ENCODE measurements at places on chromosomes 7 and 10.
A peak's percentile ranks its signal among the peaks of the same experiment; 100 is the strongest.

DNA sequence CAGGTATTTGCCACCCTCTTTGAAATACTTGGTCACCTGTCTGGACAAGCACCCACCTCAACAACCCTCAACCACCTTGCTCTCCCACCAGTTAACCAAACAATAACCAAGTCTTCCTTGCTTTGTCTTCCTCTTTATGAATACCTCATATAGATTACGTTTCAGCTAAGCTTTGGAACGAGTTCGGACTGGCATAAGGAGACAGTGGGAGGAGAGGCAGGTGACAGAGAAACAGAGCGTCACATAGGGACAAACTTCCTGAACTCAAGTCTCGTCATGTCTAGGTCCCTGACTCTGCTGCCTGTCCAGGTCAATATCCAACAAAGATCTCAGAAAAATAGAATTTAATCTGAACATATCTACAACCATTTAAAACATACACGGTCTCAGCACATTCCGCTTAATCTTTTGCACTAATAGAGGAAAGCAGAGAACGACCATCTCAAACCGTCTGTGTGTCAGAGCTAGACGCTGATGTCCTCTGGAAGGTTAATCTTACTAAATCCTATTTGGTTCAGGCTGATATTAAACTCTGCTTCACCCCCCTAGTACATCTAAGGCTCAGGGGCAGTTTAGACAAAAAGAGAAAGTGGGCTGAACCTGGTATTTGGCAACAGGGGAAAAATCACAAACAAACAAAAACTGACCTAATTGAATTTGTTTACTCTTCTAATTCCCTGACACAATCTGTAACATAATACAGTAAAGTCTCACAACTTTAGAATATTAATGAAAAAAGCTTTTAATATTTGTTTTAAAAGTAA, 26.4 kb upstream of the SVOPL start:
- no peaks in the 10 kb centered on the region for H3K36me3 ChIP-seq
- DNase-seq, result no peak
- no peak overlapping the region for H3K27ac ChIP-seq
- H3K27me3 ChIP-seq, result no peaks in the 10 kb centered on the region

DNA sequence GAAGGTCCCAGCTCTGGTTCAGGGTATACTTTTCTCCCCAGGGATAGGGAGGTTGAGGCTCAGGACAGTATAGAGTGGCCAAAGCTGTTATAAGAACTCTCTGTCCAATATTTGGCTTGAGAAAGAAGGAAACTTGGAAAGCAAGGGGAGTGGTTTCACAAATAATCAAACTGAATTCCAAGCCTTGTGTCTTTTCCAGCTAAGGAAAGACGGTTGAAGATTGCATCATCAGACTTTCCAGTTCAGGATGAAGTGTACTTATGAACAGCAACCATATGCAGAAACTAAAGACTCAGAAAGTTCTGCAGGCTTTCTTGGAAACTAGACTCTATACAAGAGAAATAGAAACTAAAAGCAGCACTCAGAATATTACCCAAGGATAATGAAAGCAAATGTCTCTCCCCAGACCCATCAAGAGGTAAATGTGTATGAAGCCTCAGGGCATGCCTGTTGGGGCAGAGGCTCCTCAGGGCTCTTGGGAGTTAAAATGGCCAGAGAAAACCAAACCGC, 46.4 kb downstream of the RAMP3 start:
- H3K27ac ChIP-seq, result peak overlapping the region; percentile 79
- peaks cover 35% of the 10 kb centered on the region for H3K4me1 ChIP-seq
- peak overlapping the region; percentile 10 for H3K4me3 ChIP-seq

- H3K4me3 ChIP-seq, result no peak overlapping the region
- no peak overlapping the region for H3K27ac ChIP-seq
- DNase-seq, result no peak
These were observed 83.5 kb downstream of the PRR15 start for GRCh38 chr7:29647020-29647654.

DNA sequence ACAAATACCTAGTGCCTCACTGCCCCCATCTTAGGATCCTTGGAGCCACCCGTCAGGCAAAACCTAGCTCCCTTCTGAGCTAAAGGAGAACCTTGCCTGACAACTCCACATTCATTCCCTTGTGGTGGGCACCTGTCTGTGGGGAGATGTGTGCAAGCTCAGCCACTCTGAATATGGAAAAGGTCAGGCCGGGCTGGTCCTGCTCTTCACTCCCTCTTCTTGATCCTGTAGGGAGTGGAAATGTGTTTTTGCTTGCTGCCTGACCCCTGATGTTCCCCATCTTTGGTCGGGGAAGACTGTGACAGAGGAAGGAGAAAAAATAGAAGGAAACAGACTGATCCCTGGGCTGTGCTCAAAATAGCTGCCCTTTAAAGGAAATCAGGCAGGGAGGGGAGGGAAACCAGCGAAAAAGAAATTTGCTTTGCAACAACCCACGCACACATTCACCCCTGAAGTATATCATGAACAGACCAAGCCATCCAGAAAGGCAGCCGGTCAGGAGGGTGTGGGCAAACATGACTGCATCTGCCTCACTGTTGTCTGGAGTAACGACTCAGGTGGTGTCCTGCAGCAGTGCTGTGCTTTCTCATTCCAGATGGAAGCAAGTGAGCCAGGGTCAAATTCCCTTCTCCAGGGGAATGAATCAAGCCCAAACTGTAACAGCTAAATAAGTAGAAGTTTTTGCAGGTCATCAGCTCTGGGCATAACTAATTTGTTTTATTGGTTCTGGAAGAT, 74.0 kb downstream of the SCRN1 start:
- peaks cover 2% of the 10 kb centered on the region for H3K27me3 ChIP-seq
- no peaks in the 10 kb centered on the region for H3K4me1 ChIP-seq
- no peaks in the 10 kb centered on the region for H3K36me3 ChIP-seq
- no peak overlapping the region for H3K27ac ChIP-seq
- DNase-seq, result no peak

GRCh38 chr10:79399223-79399831, 46.1 kb downstream of the ZCCHC24 start:
- no peak for DNase-seq
- no peaks in the 10 kb centered on the region for H3K4me1 ChIP-seq
- H3K27ac ChIP-seq, result no peak overlapping the region
- no peak overlapping the region for H3K4me3 ChIP-seq
- no peaks in the 10 kb centered on the region for H3K27me3 ChIP-seq

DNA sequence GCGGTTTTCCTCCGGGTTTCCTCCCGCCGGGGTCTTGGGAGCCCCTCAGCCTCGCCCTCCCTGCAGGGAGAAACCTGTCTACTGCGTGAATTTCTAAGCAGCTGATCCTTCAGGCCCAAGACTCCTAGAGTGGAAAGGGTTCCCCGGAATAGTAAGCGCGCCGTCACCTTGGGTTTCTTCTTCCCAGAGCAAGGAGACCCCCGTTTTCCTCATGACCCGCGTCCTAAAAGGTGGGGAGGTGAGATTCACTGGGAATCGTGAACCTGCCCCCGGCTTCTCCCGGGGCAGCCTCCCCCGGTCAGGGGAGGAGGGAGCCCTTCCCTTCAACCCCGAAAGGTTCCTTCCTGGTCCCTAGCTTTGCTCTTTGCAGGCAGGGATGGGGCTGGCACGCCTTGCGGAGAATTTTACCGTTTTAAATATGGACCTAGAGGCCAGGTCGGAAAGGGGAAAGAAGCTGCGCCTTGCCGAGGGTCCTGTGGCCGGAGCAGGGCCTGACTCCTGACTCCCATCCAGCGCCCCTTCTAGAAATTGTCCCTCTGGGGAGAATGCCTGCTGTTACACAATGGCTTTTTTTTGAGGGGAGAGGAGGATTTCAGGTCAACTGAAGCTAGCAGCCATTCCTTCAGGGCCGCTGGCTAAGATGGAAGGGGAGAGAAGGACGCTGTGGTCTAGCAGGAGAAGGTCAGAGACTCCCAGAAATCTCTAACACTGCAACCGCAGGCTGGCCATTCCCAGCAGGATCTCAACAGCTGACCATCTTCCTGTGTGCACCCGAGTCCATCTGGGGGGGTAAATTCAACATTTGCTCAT, 11.6 kb upstream of the MNX1 start:
- H3K36me3 ChIP-seq, result no peaks in the 10 kb centered on the region
- no peak overlapping the region for H3K4me3 ChIP-seq
- DNase-seq, result no peak
- peaks cover 75% of the 10 kb centered on the region for H3K27me3 ChIP-seq
- H3K4me1 ChIP-seq, result peaks cover 8% of the 10 kb centered on the region

DNA sequence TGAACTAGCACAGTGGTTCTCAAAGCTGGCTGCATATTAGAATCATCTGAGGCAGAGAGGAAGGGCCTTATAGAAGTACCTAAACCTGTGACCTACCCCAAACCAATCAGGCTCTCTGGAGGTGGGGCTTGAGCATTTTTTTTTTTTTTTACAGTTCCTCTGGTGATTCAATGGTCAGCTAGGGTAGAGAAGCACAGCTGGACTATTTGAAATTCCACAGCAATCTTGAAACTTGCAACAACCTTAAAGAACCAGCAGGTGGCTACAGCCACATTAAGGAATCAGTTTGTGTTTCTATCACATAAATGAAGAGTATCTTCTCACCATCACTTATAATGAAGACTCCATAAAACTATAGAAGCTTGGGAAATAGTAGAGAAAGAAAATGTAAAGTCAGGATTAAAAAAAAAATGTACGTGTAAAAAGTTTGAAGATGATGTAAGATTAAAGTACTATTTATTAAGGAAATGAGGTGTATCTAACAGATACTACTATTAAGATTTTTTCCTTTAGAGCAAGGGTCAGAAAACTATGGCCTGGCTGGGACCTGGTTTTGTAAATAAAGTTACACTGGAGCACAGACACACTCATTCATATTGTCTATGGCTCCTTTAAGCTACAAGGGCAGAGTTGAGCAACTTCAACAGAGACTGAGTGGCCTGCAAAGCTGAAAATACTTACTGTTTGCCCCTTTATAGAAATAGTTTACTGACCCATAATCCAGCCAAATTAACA, 3.8 kb downstream of the RTKN2 start:
- H3K4me1 ChIP-seq, result peaks cover 23% of the 10 kb centered on the region
- peaks cover 1% of the 10 kb centered on the region for H3K36me3 ChIP-seq
- H3K27ac ChIP-seq, result no peak overlapping the region
- no peak for DNase-seq
- H3K4me3 ChIP-seq, result no peak overlapping the region

DNA sequence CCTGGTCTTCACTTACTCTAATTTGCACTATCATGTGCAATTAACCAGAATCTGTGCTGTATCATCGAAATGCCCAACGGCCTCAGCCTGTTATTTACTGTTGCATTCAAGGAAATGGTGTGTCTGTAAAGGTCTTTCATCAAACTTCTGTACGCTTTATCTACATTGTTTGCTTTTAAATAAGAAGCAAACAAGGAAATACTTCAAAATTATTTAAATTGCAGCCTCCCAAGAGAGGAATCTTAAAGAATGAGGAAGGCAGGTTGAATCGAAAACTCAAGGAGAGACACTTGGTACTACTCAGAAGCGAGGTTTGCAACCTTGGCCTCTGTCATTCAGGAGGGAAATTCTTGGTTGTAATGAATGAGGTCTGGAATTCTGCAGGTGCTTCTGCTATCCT, 40.7 kb downstream of the MGAM start:
- H3K27ac ChIP-seq, result no peak overlapping the region
- no peak for DNase-seq
- no peaks in the 10 kb centered on the region for H3K4me1 ChIP-seq
- H3K36me3 ChIP-seq, result no peaks in the 10 kb centered on the region

- H3K27me3 ChIP-seq, result no peaks in the 10 kb centered on the region
- no peak for DNase-seq
- H3K4me3 ChIP-seq, result no peak overlapping the region
- H3K36me3 ChIP-seq, result no peaks in the 10 kb centered on the region
- H3K4me1 ChIP-seq, result no peaks in the 10 kb centered on the region
- no peak overlapping the region for H3K27ac ChIP-seq
These were observed 75.3 kb upstream of the AASS start for GRCh38 chr7:122219253-122219865.

DNA sequence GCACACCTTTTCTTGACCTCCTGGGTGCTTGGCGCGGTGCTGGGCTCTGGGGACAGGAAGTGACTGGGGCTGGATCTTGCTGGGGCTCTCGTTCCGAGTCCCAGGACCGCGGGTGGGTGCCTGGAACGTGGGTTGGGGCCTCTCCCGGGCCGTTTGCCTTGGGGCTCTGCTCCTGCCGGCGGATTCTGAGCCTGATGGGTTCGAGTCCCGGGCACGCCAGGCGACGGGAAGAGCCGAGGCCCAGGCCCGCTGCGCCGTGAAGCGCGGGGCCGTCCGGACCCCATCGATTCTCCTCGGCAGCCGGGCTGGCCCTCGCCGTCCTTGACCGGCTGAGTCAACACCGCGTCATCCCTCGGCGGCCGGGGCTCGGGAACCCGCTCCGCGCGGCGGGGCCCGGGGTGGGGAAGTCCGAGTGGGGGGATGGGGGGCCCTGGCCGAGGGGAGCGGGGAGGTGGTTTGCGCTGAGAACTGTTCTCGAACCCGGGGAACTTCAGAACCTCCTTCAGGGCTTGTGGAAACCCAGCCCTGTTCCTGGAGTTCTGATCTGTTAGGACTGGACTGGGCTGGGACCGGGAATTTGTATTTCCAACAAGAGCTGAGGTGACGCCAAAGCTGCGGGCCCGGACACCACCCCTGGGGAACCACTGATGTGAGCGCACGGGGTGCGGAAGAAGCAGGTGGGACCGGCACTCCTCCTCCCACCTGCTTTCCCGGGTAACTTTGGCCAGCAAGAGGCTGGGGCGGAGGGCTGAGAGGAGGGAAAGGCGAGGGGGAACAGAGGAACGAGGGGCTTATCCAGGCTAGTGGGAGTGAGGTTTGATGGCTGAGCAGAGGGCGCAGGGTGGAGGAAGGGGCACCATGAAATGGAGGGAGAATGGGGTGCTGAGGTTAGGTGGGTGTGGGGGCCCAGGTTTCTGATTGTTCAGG, 6.2 kb downstream of the HHEX start:
- no peak overlapping the region for H3K27ac ChIP-seq
- no peak for DNase-seq
- H3K4me3 ChIP-seq, result no peak overlapping the region
- H3K4me1 ChIP-seq, result peaks cover 27% of the 10 kb centered on the region

DNA sequence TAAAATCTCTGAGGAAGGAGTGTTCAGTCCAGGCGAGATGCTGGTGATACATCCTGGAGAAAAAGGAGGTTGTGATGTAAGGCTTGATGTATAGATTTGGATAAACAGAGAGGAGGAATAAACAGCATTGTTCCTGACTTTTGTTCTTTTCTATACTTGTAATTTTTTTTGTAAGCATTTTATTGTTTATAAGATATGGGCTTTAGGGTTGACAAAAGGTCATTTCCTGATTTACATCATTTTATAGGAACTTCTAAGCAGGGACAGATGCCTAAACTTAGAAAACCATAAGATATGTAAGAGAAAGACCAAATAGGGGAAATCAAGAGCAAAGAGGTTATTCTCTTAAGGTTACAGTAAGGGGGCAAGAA, 16.7 kb upstream of the SLC26A4 start:
- peaks cover 14% of the 10 kb centered on the region for H3K27me3 ChIP-seq
- H3K27ac ChIP-seq, result no peak overlapping the region
- no peak overlapping the region for H3K4me3 ChIP-seq
- H3K36me3 ChIP-seq, result no peaks in the 10 kb centered on the region
- no peak for DNase-seq

Data from activated naive CD4-positive, alpha-beta T cell treated with anti-CD3 and anti-CD28 coated beads for 36 hours (primary cell).